ENCODE measurements at places on chromosomes 6 and 20.
A peak's percentile ranks its signal among the peaks of the same experiment; 100 is the strongest.

- no peak for DNase-seq
These were observed 210.8 kb downstream of the TBC1D7 start for GRCh38 chr6:13117570-13117969.

- DNase-seq = no peak
These were observed 318.9 kb upstream of the JAG1 start for GRCh38 chr20:10992731-10993130.

- peak; percentile 75 for DNase-seq
These were observed 25.4 kb upstream of the ASIP start for GRCh38 chr20:34215711-34216381.

DNA sequence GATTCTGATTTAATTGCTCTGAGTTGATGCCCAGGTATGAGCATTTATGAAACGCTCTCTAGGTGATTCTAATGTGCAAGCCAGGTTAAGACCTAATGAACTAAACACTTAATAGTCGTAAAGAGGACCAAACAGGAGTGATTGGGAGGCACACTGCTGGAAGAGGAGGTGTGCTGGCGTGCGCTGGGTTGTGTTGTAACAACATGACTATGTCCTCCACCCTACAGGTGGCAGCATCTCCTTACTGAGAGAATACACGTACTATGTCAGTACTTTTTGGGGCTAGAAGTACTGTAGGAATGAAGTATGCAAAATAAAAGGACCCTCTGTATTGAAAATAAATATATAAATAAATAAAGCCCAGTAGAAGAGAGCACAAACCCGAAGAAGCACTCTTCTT, 11.9 kb downstream of the C6orf89 start:
- DNase-seq = no peak

- DNase-seq = no peak
These were observed 88.5 kb downstream of the POPDC3 start for GRCh38 chr6:105091140-105091829.

GRCh38 chr6:131678442-131678841, 22.8 kb downstream of the OR2A4 start:
- no peak for DNase-seq

- no peak for DNase-seq
These were observed 178.9 kb downstream of the UST start for GRCh38 chr6:148925701-148926100.

DNA sequence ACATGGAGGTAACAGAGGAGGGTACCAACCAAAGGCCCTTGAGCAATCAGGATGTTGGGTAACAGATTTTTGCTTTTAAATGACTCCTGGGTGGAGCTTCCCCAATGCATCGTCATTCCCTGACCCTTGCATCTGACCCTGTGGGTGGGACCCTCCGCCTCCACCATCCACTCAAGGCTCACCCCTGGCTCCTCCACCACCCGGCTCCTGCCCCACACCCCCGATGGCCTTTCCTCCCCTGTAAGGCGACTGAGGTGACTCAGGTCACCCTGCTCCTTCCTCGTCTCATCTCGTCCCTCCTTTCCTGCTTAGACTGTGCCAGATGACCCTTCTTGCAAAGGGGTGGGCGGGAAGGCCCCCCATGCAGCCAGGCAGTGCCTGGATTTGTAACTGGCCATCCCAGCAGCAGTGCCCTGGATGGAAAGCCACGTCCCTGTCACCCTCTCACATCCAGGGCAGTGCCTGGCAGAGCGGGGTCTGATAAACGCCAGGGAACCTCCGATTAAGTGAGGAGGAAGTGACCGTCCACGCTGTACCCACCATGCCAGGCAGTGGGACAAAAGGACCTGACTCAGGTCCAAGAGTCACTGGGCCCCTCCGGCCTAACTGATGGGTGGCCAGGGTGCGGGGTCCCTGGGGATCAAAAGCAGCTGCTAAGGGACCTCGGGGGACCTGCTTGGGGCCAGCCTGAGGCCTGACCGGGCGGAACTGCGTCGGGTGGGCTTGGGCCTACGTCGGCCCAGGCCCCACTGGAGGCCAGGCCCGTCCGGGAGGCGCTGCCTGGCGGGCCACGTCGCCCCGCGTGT, 624 bp upstream of the NPEPL1 start:
- DNase-seq = peak; percentile 48

- no peak for DNase-seq
These were observed 347.0 kb downstream of the QKI start for GRCh38 chr6:163761481-163761880.

DNA sequence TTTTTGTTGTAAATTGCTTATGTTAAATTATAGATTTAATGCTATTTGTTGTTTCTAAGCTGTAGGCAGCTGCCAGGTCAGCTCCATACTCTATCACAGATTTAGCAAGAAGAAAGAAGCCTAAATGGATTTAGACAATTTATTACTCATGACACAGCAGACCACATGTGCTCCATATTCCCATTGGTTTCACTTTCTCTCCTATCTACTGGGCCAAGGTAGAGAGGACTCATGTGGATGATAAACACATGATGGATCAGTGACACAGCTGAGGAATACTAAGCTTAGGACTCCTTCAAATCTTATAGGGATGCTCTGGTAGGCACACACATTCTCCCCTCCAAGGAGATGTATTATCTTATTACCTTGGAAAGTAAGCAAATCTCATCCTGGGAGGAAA, 553.0 kb upstream of the ADGRB3 start:
- DNase-seq = no peak

GRCh38 chr6:117477988-117478852, 4.3 kb upstream of the DCBLD1 start:
- DNase-seq = peak; percentile 18

DNA sequence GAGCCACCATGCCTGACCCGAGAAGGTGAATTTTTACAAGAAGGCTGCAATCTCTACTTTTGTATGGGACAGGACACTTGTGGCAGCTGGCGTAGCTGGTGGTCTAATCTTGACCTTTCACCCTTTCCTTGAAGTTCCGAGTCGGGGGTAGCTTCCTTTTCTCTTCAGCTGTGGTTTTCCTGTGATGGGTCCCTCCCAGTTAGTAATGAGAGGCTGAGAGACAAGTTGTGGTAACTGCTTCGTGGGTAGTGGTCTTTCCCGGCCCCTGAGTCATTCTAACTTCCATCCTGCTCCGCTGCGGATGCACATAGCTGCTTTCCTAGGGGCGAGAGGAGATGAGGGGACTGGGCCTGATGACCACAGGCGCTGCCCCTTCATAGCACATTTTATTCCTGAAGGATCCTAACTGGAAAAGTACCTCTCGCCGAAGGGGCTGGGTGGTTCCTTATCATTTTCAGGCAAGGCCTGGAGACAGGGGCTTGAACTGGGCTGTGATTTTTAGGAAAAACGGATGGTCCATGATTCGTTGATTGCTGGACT, 3.1 kb downstream of the SYNJ2 start:
- no peak for DNase-seq

DNA sequence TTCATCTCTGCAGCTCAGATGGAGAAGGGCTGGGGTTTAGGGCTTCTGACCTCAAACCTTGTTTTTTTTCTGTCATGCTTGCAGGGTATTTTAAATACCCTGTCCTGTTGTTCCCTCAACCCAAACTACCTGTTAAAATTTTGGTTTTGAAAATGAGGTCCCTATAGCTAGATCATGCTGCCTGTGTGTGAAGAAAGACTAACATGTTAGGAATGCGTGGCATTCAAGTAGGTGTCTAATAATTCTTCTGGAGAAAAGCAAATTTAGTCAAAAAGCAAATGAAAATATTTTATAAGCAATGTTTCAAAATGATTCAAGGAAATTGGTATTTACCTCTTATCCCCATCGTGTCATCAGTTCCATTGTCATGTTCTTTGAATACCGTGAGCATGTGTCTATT, 77.2 kb upstream of the C20orf144 start:
- DNase-seq = no peak

- DNase-seq = no peak
These were observed 83.5 kb upstream of the SLC22A23 start for GRCh38 chr6:3540253-3540820.

GRCh38 chr6:83127976-83128375, 60.5 kb downstream of the DOP1A start:
- DNase-seq = no peak

GRCh38 chr6:4091941-4092340, 13.0 kb upstream of the FAM217A start:
- peak; percentile 68 for DNase-seq

DNA sequence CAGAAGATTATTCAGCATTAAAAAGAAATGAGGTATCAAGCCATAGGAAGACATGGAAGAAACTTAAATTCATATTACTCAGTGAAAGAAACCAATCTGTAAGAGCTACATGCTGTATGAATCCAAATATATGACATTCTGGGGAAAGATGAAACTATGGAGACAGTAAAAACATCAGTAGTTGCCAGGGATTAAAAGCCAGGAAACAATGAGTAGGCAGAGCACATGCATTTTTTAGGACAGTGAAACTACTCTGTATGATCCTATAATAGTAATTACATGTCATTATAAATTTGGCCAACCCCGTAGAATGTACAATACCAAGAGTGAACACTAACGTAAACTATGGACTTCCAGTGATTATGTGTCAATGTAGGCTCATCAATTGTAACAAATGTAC, 92.8 kb upstream of the RNF217 start:
- DNase-seq = no peak

Data from left colon (tissue), 2 donors.